ENCODE measurements at places on chromosomes 13 and 19.

DNA sequence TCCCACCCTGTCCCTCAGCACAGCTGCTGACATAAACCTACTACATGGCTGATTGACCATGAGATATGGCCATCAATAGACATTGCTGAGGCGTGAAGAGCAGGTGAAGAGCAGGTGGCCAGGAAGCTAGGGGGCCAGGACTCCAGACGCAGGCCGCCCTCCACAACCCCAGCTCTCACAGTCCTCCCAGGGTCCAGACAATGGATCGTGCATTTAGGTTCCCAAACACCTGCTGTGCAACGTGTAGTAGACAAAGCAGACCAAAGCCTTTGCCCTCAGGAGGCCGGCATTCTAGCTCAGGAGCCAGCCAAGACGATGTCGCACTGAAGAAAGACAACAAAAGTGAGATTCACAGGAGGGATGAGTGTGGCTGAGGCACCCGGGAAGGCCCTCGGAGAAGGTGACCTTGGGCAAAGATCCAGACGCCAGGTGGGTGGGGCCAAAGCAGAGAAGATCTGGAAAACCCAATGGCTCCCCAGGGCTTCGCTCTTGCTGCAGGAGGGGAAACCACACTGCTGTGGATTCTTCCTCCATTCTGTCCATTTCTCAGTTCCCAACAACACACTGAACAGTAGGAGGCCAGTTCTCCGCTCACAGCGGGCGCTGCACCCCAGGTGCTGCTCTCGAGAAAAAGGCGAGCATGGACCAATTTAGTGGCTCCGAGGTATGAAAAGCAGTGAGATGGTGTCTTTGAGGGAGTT, 1.4 kb downstream of the FFAR1 start:
- no peak for DNase-seq

DNA sequence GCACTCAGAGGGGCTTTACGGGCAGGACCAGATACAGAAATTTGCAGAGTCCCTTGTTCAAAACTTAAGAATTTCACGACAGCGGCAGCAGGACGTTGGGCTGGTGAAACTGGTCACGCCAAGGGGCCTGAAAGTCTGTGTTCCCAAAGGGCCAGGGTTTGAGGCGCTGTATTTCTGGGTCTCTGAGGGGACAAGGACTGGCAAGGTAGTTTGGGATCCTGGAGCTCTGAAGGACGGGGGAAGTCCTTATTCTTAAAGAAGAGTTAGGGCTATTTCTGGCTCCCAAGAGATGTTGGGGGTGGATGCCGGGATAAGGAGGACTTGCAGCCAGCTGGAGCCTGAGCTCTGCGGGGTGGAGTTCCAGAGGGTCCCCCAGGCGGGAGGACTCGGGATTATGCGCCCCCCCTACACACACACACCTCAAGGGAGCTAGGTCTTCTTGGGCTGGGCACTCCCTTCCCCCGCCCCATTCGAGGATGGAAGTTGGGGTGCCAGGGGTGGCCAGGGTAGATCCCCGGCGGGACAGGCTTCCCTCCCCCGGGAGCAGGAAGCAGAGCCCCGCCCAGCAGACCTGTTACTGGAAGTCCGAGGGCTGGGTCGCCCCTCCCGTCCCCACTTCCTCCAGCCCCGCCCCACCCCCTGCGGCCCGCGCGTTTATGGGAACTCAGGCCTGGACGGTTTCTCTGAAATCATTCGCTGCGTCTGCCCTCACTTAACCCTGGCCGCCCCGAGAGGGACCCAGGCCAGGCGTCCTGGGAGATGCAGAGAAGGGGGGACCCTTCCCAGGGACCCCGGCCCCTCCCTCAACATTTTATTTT, 5.6 kb downstream of the BCL3 start:
- peak; percentile 28 for DNase-seq

- DNase-seq: no peak
Observed at GRCh38 chr19:18282021-18282787, 782 bp upstream of the JUND start.

DNA sequence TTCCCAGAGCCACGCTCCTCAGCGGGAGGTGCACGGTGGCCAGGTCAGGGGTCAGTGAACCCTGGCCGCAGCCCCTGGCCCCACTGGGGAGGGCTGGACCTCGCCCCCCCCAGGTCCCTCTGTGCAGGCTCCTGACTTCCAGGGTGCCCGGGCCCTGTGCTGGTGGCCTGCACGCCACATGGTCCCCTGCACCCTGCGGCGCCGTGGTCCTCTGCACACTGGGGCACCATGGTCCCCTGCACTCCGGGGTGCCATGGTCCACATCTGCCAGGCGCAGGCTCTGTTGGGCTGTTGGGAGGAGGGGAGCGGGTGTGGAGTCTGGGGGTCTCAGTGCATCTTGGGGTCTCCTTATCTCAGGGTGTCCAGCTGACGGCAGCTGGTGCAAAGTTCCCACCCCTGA, 23.3 kb upstream of the TMEM255B start:
- DNase-seq: no peak

- no peak for DNase-seq
Observed at GRCh38 chr19:45352914-45353796, 12.6 kb downstream of the KLC3 start.

- peak; percentile 84 for DNase-seq
Observed at GRCh38 chr19:52527134-52527955, at the start of gene ZNF808. Gene ZNF808, plus strand, starts transcription at chr19:52527668. Its CDS starts 15,617 bp downstream, at chr19:52543285.

GRCh38 chr19:508204-509150, 1.2 kb downstream of the TPGS1 start:
- DNase-seq: no peak

Data from caudate nucleus (tissue), 63 donors.